ENCODE measurements at places on chromosomes 11 and 22.

GRCh38 chr11:17613983-17614382 is 66.9 kb downstream of the OTOG start:
- DNase-seq: no peak

- no peak for DNase-seq
Measured at GRCh38 chr11:12544986-12545775, 129.0 kb upstream of the TEAD1 start.

DNA sequence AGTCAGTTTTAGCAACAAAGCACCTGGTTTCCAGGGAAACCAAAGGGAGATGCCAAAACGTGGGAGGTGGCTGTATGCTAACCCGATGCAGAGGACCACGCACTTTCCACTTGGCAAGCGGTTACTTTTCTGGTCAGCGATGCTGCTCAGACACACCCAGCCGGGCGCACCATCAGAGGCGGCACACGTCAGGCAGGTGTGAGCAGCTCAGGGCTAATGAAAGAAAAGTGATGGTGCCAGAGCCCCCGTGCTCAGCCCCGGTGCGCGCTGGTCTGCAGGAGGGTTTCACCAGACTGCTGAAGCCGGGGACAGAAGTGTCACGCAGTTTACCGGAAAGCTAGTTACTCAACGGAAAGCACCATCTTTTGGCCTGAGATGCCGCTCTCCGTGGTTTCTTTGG is 5.7 kb downstream of the LTO1 start:
- no peak for DNase-seq

DNA sequence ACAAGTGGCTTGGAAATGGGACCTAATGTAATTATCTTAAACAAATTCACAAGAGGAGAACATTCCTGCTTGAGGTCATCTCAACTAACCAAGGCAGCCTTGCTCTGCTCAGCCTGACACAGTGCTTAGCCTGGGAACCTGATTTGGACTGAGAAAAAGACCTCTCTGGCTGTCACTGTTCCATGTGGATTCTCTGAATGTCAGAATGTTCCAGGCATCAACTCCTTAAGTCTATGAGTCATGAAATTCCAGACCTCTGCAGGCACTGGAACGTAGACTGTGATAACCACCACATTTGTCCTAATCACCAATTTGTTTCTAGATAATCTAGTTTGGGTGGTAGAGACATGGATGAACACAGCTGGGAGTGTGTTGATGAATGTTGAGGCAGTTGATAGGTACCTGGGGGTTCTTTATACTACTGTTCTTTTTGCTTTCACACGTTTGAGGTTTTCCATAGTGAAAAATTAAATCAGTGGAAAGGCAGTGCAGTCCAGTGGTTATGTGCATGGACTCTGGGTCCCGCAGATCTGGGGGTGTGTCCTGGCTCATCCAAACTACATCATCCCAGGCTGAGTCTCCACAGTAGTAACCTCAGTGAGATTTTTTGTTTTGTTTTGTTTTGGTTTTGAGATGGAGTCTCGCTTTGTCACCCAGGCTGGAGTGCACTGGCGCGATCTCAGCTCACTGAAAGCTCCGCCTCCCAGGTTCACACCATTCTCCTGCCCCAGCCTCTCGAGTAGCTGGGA is 269.6 kb downstream of the MN1 start:
- no peak for DNase-seq

- no peak for DNase-seq
Measured at GRCh38 chr11:61923166-61924063, 6.0 kb upstream of the RAB3IL1 start.

GRCh38 chr11:75208446-75208845 is 32.1 kb upstream of the TPBGL start:
- no peak for DNase-seq

GRCh38 chr22:50260801-50261614 is 475 bp downstream of the MAPK12 start:
- no peak for DNase-seq

DNA sequence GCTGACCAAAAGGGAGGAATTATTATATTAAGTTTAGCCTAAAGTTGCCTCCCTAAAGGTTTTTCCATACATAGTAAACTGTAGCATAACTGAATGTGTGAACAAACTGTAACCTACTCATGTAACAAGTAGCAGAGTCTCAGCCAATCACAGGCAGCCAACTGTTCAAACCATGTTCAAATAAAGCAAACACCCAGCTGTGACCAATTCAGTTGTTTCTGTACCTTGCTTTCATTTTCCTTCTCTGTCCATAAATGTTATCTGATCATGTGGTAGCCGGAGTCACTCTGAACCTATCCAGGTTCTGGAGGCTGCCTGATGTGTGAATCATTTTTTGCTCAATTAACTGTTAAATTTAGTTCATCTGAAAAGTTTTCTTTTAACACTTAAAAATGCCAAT is 373.5 kb downstream of the GUCY1A2 start:
- no peak for DNase-seq

GRCh38 chr11:16874275-16874975 is 136.0 kb downstream of the C11orf58 start:
- DNase-seq: no peak

DNA sequence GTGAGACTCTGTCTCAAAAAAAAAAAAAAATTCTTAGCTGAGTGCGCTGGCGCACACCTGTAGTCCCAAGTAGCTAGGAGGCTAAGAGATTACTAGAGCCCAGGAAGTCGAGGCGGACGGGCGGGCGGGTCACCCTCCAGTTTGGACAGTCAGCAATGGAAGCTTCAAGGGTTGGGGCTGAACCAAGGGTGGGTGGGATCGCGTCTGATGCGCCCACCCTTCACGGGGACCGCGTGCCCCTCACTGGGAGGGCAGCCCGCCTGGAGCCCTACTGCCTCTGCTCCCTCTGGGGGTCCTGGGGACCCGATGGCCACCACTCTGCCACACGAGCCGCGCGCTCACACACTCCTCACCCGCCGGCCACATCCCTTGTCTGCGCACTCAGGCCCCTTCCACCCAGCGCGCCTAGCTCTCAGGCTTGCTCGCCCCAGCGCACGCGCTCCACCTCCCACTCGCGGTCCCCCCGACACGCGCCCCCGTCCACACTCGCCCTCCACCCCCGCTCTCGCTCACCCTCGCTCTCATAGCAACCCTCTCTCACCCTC is 494 bp downstream of the CHID1 start:
- DNase-seq: no peak

DNA sequence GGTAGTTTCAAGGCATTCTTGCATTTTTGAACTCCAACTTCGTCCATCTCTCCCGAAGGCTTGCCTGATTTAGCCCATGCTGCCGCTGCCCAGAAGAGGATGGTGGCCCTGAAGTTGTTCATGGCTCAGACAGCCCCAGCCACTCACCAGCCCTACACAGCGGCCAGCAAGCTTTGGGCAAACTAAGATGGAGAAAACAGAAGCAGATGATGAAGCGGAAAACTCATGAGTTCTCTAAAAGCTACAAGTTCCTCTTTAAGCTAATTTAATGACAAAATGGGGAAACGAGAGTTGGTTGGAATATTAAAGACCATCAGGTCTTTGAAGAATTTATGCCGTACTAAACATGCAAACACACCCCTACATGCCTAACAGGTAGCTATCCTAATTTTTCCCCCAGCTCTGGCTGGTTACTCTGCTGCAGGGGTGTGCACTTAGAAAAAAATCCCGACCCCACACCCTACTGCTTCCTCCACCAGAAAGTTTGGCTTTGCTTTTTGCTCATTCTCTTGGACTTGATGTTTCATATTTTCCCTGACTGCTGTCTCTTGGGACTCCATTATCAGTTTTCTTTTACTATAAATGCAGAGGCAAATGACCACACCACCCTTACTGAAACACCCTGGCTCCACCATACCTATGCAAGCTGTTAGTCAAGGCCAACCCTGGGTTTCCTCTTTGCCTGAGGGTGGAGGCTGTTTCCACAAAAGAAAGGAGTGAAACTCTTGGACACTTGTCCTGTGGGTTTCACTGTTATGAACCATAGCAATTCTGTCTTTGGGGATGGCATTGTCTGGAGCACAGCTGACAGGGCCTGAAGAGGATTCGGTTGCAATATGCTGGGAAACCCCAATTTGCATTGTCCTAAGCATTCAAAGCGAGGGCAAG is at the start of gene MPEG1:
Gene MPEG1 (minus strand): TSS at position 184 of the 888 bp plus-strand sequence. CDS start 62 bp downstream, at position 122.
- no peak for DNase-seq

GRCh38 chr11:48022445-48022844 is 42.1 kb downstream of the PTPRJ start:
- no peak for DNase-seq

DNA sequence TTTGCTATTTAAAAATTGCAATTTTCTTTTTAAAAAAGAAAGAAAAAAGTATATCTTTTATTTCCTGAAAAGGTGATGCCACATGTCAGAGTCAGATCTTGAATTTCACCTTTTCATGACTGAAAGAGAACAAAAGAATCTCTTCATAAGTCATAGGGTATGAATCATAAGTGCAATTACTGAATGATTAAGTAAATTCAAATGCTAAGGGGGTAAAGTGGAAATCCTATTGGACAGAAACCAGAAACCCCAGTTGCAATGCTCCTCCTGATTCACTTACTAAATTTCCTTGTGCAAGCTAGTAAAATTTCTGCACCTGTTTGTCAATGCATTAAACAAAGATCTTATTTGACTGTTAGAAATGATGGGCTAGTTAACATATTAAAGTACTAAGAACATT is 8.2 kb upstream of the PRRG4 start:
- DNase-seq: no peak

GRCh38 chr22:19231986-19232385 is 53.5 kb upstream of the SLC25A1 start:
- no peak for DNase-seq

DNA sequence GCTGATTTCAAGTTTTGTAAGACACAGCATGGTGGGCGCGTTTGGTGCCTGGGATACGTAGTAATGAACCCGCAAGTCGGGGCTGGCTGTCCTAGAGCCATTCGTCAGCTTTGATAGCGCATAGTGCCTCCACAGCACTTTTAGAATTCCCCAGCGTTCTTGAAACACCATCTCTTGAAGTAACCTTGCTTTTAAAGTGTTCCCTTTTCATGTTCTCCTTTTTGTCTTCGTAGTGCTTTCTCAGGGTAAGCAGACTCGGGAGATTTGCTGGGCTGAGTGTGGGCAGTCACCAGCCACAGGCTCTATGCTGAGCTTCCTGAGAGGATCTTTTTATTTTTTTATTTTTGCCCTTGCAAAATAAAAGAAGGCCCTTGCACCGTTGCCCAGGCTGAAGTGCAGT is 39.6 kb upstream of the CTTN start:
- DNase-seq: no peak

- no peak for DNase-seq
Measured at GRCh38 chr11:2818021-2818420, 67.6 kb downstream of the CDKN1C start.

- DNase-seq: no peak
Measured at GRCh38 chr11:12567746-12568460, 106.3 kb upstream of the TEAD1 start.

- DNase-seq: no peak
Measured at GRCh38 chr22:46649141-46650077, 29.2 kb downstream of the GRAMD4 start.

DNA sequence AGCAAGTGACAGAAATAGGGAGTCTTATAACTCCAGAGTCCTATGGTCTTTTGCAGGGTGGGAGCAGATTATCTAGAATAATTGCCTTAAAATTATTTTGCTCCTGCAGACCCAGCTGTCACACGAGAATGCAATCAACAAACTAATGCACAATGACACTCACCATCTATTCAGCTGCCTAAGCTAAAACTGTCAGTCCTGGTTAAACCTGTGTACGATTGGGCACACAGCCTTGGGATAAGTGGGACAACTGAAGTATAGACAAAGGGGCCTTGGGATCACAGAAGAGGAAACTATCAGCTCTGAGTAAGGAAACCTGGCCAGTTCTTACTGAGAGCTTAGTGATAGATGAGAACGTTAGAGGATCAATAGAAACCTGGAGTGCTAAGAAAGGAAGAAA is 595.9 kb upstream of the KIRREL3 start:
- DNase-seq: no peak

- DNase-seq: no peak
Measured at GRCh38 chr11:111355956-111356659, 23.0 kb downstream of the POU2AF1 start.

DNA sequence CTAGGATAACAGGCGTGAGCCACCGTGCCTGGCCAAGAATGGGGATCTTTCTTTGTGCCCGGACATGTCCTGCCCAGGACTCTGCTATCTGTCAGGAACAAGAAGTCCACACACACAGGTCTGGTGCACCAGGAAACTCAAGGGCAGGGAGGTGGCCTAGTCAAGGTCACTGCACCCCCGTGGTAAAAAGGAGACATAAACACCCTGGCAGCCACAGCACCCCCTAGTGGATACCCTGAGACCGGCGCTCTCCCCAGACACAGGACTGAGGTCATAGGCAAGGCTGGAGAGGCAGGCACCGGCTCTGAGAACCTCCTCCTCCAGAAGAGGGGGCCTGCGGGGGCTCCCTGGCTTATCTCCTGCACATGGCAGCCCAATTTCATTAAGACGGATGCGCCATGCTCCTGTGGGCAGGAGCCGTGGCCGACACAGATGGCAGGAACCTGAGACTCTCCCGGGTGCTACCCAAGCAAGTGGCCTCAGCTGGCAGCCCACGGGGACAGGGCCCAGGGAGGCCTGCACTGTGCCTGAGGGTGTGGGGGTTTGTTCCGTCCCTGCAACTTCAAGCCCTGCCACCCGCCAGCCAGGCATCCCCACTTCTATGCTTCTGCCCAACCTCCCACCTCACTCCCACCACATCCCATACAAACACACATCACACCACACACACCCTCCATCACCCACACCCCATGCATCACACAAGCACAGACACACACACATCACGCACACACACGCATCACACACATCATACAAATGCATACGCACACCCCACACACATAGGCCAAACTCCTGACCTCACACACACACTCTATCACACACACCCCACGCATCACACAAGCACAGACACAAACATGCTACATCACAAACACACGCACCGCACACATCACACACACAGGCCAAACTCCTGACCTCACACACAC is 19.6 kb downstream of the MACROD1 start:
- peak; percentile 22 for DNase-seq

- DNase-seq: no peak
Measured at GRCh38 chr11:43747130-43747802, 66.7 kb downstream of the HSD17B12 start.

DNA sequence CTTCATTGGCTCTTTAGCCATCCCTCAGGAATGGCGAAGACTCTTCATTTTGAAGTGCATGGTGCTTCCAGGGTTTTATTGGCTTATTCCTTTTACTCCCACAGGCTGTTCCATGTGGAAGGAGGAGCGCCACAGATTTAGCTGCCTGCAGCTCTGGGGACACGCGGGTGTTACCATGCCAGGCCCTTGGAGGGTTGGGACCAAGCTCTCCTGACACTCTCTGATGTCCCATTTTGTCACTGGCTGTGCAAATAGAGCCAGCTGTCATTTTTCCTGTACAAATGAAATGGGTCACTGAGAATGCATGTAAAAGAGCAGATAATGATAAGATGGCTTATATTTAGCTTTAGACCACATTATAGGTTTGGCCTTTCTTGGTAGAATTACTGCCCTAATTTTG is 9.2 kb downstream of the THYN1 start:
- no peak for DNase-seq

- no peak for DNase-seq
Measured at GRCh38 chr11:94525546-94526324, 13.5 kb downstream of the C11orf97 start.
